ENCODE measurements at places on chromosomes 3 and 15.
A peak's percentile ranks its signal among the peaks of the same experiment; 100 is the strongest.

- DNase-seq: no peak
Measured at GRCh38 chr3:81922404-81922803, 161.0 kb upstream of the GBE1 start.

DNA sequence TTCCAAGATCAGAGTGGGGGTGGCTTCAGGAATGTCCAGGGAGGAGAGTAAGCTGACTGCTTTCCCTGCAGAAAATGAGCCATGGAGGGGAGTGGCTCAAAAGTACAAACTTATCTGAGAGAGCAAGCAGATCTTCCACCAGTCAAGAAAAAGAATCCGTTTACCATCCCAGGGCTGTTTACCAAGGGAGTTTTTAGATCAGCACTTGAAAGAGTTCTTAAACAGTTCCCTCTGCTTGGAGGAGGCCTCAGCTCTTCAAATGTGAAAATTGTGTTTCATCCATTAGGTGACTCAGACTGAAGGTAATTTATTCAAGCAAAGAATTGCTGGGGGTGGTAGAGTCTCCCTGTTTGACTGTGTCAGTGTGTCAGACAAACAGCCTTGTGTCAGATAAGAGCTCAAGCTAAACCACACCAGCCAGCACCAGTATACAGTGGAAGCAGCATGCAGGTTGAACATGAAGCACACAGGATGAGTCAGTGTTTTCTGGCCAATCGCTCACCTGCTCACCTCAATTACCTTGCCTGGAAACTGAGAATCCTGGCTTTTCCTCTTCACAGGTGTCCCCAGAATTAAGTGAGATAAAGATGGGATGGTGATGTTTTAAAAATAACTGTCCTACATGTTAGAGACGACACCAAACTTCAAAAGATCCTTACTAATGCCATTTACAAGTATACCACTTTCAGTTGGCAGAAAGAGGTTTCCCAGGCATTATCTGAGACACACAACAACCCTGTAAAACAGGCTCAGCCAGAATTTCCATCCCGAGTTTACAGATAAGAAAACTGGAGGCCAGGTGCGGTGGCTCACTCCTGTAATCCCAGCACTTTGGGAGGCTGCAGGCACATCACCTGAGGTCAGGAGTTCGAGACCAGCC lies 21.7 kb downstream of the SH3BP5 start:
- DNase-seq: no peak

DNA sequence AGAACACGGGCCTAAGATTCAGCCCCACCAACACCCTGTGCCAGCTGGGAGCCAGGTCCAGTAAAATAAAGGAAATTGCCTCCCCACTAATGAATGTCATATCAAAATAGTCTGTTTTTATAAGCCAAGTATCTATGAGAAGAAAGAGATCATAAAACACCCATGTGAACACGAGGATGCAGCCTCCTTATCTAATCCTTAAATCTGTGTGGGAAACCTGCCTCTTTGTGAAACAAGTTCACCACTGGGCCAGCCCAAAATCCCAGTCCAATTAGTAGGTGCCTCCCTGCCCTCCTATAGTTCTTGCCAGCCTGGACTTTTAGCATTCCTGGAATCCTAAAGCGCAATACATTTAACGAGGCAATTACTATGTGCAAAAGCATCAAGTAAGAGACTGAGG lies 42.0 kb downstream of the SCAPER start:
- no peak for DNase-seq

- no peak for DNase-seq
Measured at GRCh38 chr3:155560135-155560534, 184.7 kb downstream of the PLCH1 start.

- DNase-seq: peak; percentile 10
Measured at GRCh38 chr15:22839046-22839695, 705 bp downstream of the NIPA2 start.

- DNase-seq: no peak
Measured at GRCh38 chr3:66267031-66267430, 46.2 kb downstream of the SLC25A26 start.

DNA sequence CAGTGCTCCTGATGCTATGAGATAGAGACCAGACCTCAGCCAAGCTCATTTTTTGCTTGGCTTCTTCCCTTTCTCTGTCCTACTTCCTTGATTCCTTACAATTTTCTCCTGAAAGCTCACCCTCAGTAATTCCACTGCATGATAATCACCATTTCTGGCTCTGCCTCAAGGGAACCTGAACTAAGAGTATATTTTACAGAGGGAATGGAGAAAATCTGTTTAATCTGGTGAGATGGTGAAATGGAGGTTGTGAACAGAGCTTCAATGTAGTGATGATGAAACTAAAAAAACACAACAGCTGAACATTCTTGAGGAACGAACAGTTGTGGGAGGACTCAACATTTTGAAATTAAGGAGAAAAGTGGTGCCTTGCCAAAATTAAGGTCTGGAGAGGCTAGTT lies 16.3 kb downstream of the HHLA2 start:
- no peak for DNase-seq

DNA sequence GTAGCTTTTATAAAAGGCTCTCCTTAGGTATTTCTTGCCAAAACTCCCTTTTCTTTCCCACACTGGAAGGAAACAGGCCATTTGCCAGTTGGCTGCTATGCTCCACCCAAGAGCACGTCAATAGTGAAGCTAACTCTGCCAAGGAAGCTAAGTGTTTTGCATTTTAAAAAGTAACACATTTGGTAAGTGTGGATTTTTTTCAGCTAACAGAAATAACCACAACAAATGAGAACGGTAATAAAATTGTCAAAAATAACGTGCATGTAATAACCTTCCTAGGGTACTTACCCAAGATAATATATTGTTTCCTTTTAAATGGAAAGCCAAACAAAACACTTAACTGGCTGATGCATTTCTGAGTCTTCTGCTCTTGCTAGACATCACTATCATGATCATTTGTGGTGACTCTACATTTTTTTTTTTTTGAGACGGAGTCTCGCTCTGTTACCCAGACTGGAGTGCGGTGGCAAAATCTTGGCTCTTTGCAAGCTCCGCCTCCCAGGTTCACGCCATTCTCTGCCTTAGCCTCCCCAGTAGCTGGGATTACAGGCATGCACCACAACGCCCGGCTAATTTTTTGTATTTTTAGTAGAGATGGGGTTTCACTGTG lies 4.6 kb downstream of the DPP8 start:
- DNase-seq: peak; percentile 82

DNA sequence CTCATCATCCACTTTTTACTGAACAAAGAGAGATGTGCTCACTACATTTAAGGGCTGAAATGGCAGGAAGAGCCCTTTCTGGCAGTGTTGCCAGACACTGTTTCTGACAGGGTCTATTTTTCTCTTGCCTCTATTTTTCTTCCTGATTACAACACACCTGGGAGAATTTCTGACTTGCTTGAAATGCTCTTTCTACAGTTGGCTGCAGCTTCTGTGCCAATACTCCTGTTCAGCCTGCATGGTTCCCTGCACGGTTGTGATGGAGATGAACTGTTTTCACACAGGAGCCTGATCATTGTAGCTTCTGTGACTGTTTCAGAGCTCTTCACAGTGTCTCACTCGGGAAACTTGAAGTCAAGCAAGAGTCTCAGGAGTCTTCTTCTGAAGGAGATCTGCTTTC lies 83.0 kb upstream of the DLG1 start:
- no peak for DNase-seq

DNA sequence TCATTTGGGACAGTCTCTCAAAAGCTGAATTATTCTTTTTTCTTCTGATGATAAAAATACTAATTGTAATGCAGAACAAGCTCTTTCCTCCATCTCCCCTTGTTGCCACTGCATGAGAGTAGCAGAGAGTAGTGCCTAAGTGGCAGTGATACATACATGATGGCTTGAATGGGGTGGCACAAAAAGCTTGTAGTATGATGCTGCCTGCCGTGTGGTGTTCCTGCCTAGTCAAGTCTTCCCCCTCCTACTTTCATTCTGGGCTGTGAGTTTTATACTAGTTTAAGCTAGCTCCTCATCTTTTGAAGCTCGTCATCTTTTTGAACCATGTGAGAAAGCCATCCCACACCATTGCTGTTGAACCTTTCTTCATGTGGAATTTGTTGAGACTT lies 230.5 kb downstream of the NFKBIZ start:
- no peak for DNase-seq

- no peak for DNase-seq
Measured at GRCh38 chr3:58117561-58118181, 93.1 kb downstream of the DNASE1L3 start.

GRCh38 chr3:21954709-21955108 lies 203.7 kb upstream of the ZNF385D start:
- no peak for DNase-seq

DNA sequence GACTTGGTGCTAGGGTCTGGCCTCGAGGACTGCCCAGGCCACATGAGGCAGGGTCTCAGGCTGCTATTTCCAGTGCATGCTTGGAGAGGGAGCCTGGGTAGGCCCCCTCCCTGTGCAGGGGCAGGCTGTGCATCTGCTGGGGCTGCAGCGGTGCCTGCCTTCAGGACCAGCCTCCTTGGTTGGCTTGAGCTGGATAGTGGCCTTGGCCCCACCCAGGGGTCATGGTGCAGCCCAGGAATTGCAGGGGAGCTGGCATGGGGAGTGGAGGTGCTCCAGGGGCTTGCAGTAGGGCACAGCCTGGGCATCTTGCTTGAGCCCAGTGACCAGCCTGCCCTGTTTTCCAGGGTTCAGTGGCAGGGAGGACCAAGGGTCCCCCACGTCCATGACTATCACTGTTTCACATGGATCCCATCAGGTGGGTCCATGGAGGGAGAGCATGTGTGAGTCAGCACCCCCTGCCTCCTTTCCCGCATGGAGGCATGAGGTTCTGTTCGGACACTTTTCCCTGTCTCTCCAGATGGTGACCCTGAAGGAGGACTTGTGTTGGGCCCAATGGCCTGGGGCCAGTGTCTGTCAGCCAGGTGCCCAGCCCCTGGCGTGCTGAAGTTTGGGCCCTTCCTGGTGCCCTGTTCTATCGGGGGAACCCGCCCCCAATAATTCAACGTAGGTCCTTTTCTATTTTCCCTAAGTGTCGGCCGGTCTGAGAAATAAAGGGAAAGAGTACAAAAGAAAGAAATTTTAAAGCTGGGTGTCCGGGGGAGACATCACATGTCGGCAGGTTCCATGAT lies 218.6 kb downstream of the SNRPN start:
- DNase-seq: no peak

DNA sequence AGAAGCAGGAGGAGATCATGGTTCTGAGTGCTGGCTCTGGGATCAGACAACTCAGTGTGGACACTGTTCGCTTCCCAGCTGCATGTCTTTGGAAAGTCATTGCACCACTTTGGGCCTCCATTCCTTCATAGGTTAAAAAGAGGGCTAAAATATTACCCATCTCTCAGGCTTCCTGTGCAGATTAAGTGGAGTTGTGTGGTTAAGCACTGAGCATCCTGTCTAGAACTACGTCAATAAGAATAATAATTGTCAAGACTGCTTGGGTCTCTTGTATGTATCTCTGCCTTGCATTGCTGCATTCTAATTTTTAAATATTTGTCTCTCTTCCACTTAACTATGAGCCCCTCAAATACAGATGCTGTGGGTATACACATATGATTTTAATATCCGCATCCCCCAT lies 22.3 kb downstream of the CFAP161 start:
- no peak for DNase-seq

DNA sequence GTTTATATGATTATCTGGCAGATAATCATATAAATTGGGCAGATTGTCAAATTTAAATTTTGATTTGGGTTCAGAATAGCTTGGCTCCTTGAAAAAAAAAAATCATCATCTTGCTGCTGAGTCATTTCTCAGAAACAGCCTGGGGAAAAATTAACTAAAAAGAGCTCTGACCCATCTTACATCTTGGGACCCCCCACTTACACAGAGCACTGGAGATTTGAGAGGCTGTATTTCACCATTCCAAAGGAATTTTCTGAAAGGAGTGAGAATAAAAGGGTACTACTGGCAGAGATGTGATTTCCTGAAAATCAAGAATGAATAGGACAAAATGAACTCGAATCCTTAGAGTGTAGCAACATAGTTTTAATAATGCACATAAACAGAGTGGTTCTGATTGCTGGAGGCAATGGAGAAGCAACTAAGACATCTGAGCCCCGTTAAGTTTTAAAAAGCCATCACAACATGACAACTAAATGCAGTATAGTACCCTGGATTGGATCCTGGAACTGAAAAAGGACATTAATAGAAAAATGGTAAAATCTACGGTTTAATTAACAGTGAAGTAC lies 97.5 kb downstream of the RFTN1 start:
- DNase-seq: no peak

- no peak for DNase-seq
Measured at GRCh38 chr15:40582726-40583246, 11.3 kb upstream of the KNL1 start.

DNA sequence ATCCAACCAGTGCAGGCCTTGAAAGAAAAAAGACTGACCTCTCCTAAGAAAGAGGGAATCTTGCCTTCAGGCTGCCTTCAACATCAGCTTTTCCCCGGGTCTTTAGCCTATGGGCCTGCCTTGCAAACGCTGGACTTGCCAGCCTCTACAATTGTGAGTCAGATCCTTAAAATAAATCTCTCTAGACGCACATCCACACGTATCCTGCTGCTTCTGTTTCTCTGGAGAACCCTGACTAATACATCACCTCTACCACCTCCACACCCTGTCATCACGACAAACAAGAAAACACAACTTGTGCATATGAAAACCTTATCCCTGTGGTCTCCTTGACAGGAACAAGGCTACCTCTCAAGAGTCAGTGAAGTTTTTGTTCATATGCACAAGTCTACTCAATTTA lies 11.8 kb downstream of the CYFIP1 start:
- no peak for DNase-seq

- no peak for DNase-seq
Measured at GRCh38 chr3:13866041-13866965, 13.6 kb downstream of the WNT7A start.

DNA sequence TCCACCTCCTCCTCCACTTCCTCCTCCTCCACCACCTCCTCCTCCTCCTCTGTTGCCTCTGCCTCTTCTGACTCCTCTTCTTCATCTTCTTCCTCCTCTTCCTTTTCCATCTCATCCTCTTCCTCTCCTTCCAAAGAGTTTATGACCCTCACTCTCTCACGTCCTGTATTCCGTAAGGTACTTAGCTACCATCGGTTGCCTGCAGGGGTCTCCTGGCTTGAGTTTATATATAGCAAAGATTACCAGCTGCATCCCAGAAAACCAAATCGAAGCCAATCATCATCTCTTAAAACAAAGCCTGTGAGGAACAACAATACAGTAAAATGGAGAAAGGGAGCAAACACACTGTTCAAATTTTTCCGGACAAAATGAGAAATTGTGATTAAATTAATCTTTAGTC lies 317.4 kb downstream of the C3orf38 start:
- no peak for DNase-seq

DNA sequence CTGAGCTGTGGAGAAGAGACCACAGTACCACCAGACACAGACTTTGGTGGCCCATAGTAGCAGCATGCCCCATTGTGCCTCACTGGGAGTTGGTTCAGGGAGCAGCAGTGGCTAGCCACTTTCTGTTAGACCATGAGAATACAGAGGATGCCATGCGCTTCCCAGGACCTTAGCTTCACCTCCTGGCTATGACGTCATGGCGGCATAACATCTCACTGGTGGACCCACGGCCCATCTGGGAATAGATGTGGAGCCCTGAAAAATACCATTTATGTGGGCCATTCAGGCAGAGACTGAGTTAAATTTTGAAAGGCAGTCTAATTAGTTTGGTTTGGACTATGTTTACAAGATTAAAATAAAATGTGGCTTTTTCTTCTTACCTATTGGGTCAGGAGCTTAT lies 55.1 kb upstream of the NMD3 start:
- no peak for DNase-seq

GRCh38 chr3:46934498-46935167 lies 41.9 kb downstream of the CCDC12 start:
- no peak for DNase-seq

- DNase-seq: no peak
Measured at GRCh38 chr3:195931582-195932273, 23.4 kb upstream of the TNK2 start.

Measured in urinary bladder (tissue), 4 donors.